ENCODE measurements at places on chromosomes 12 and 14.
A peak's percentile ranks its signal among the peaks of the same experiment; 100 is the strongest.

DNA sequence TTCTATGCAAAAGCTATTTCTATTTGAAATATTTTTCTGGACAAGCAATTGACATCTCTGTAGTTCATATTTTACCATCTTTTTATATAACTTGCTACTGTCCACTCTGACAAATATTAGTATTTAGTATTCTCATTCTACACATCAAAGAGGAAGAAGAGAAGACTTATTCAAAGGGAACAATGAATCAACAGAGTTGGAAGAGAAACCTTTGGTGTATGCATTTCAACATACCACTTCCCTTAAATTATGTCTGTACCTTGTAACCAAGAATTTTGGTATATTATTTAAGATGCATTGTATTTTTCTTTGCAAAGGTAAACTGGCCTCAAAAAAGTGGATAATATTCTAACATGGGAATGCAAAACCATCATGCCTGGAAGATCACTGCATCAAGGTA is 72.1 kb upstream of the DUSP6 start:
- DNase-seq, result no peak

DNA sequence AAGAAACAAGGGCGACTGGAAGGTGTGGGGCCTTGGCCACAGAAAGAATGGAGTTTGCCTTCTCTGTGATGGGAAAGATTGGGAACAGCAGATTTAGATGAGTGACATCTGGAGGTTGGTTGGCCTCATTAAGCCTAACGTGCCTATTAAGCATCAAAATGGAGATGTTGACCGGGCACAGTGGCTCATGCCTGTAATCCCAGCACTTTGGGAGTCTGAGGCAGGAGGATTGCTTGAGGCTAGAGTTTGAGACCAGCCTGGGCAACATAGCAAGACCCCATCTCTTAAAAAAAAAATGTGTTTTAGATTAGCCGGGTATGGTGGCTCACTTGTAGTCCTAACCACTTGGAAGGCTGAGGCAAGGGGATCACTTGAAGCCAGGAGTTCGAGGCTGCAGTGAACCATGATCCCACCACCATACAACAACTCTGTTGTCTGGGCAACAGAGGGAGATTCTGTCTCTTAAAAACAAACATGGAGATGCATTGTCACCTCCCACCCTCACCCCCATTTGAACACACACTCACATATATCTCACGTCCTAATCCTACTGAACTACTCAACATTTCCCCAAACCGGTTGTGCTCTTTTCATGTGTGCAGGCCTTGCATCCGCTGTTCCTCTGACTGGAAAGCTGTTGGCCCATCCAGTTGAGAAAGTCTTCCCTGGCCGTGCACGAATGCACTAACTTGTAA is 172.1 kb downstream of the ETV6 start:
- no peak for DNase-seq

DNA sequence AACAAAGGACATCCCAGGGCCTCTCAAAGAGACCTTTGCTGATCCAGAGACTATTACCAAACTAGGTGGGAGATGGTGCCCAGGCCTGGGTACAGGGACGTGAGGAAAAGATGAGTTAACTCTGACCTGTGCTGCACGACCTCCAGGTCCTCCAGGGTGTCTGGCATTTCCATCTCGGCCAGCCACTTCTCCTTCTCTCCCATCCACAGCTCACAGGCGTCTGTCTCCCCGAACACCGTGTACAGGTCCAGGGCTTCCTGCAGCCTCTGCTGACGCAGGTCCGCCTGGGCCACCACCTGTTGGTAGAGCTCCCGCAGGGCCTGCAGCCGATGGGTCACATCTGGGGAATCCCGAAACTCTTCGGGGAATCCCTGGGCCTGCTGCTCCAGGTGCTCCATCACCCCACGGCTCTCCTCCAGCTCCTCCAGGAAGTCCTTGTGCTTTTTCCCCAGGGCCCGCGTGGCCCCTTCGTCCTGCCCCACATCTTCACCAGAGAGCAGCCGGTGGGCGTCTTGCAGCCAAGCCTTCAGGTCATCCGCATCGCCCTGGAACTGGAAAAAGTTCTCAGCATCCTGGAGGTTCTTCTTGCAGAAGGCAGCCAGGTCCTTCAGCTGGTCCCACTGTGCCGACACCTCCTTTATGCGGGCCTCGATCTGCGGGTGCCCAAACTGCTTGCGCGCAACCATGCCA is 86.7 kb downstream of the SPTB start:
- no peak for DNase-seq

GRCh38 chr12:58202933-58203718 is 261.8 kb downstream of the ATP23 start:
- no peak for DNase-seq

DNA sequence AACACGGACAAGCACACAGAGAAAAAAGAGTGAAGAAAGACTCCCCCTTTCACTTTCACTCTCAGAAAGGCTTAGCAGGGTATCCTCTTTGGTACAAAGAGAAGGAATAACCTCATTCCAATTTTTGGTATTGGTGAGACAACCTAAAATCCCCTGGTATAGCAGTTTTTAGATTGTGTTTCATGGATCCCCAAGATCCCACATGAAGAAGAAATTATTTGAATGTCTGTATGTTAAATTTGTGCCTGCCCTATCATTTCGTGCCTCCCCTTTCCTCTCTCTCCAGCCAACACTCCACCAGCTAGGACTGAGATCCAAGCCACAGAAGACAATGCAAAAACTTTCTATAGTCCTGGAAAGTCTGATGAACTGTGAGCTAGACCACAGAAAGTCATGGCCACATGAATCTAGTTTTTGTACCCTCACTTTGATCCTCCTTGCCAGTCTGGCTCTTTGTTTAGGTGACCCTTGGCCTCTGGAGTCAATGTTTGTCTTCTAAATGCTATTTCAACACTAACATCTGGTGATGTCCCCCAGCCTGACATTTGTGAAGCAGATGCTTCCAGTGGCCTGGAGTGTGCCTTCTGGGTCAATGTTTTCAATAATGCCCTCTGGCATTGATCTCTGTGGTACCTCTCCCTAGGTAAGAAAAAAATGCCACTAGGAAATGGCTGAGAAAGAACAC is 181.9 kb upstream of the BMP4 start:
- DNase-seq, result no peak

- no peak for DNase-seq
Observed at GRCh38 chr12:124397807-124398577, 103.1 kb downstream of the RFLNA start.

DNA sequence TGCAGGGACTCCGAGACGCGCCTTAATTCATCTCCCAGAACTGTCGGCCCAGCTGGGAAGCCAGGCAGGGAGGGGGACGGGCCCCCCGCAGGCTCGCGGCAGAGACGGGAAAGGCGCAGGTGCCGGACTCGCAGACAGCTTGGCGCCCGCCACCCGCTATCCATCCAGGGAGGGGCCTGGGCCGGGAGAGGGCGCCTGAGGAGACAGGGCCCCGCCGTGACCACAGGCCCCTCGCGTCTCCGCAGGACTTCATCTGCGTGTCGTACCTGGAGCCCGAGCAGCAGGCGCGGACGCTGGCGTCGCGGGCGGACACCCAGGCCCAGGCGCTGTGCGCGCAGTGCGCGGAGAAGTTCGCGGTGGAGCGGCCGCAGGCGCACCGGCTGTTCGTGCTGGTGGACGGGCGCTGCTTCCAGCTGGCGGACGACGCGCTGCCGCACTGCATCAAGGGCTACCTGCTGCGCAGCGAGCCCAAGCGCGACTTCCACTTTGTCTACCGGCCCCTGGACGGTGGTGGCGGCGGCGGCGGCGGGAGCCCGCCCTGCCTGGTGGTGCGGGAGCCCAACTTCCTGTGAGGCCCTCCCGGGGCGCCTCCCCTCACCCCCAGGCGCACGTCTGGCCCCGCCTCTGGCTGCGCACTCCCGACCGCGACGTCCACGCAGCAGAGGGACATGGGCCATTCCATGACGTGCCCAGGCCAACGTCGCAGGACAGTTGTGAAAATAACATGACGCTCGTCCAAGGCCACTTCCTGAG is 60.6 kb downstream of the LGMN start:
- DNase-seq, result no peak

GRCh38 chr12:100899301-100899700 is 104.7 kb downstream of the ANO4 start:
- DNase-seq, result no peak

DNA sequence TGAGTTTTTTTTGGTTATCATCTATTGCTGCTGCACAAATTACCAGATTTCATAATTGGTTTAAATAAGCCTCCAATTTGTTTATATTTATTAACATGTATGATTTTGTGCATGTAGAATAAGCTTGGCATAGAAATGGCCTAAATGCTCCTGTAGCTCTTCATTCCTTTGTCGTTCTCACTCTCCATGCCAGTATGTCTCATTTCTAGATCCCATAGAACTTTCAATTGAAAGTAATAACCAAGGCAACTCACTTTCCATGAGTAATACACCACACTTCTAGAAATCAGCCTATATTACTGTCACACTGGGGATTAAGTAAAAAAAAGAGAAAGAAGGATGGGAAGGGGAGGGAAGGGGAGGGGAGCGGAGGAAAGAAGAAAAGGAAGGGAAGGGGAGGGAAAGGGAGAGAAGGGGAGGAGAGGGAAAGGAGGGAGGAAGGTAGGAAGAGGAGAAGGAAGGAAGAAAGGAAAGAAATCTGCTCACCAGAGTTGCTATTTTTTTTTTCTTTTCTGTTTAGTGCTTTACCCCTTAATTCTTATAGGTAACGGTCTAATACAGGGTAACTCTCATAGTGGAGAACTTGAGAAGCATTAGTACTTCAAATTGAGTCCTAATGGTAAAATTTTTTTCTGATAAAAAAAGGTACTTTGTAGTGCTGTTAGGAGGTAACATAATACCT is 45.6 kb downstream of the MDM2 start:
- DNase-seq, result no peak

GRCh38 chr14:78535041-78535440 is 364.9 kb downstream of the NRXN3 start:
- DNase-seq, result no peak

- DNase-seq, result peak; percentile 75
Observed at GRCh38 chr12:122886851-122887818, 8.8 kb downstream of the VPS37B start.

- DNase-seq, result no peak
Observed at GRCh38 chr14:91521061-91521640, 11.0 kb upstream of the PPP4R3A start.

- DNase-seq, result no peak
Observed at GRCh38 chr14:76597387-76597786, 163.9 kb upstream of the VASH1 start.

DNA sequence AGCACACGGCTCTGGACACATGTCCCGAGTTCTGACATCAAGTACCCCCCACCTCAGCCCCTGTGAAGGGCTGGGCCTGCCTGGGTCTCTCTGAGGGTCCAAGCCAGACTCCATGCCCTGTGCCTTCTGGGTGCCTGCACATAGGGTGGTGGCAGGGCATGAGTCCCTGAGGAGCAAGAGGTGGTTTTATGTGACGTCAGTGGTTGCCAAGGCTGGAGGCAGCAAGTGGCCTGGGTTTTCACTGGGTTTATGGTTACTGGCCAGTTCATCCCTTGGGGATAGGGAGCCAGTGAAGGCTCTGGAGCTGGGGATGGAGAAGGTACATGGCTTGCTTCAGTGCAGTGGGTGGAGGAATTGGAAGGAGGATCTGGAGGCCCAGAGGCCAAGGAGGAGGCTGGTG is 51.1 kb upstream of the EML1 start:
- no peak for DNase-seq

DNA sequence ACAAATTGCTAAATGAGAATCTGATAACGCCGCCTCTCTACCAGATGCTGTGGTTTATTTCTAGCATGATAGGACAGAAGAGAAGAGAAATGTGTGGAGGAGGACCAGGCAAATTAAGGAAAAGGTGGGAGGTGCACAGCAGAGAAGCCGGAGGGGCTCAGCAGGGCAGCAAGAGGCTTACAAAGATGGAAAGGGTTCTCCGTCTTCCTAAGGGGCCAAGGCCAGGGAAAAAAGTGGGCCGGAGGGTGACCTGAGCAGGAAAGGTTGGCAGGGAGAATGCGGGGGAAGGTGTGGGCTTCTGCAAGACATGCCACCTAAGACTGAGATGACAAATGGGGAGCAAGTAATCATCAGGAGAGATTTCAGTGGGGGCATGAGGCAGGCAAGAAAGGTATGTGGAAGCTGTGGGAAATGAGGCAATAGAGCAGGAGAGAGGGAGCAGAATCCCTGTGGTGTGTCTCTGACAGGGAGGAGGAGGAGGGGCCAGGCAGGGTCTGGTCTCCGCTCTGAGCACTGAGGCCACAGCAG is 18.7 kb downstream of the MANSC1 start:
- DNase-seq, result no peak

DNA sequence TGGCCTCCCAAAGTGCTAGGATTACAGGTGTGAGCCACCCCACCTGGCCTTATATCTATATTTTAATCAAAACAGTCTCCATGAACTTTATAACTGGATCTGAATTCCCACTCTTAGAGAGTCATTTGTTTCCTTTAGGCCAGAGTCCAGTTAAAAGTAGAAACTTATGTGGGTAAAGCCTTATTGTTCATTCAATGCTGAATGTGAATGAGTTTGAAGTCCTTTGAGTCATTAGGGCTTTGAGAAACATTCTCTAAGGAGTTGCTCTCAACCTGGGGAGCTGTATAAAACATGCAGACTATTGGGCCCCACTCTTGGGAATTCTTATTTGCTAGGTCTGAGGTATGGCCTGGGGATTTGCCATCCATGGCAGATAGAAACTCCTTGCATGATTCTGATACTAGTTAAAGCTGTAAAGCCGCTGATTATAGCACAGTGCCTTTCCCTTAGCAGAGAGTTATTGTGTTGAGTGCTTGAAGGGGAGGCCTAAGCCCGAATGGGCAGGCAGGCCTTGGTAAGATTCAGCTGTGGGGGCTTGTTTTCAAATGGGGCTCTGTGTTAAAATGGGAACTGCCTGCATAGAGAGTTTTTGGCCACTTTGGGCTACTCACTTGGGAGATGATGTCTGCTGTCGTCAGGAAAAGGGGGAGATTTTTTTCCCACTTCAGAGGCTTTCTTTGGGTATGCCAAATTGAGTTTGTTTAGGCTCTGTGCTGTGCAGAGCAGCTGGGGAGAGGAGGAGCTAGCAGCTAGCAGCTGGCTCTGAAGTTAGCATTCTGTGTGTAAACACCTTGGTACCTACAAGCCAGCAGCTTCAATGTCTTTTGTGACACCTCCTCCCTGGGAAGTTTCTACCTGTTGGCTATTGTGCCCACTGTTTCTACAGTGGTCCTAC is 117.5 kb downstream of the DACT1 start:
- no peak for DNase-seq

DNA sequence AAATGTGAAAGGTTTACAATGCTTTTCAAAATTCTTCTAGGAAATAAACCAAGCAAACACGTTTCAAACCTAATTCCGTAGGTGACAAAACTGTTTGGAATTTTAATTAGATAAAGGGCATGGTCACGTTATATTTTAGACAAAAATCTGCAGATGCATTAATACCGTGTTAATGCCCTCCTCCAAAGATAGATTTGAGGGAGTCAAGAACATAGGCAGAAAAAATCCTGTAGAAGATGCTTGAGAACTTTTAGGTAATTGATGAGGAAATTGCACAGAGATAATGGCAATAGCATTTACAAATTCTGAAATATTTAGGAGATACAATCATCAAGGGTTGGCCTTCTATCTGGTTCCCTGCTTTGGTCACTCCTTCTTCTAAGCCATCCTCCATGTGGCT is 212.6 kb downstream of the TMTC3 start:
- no peak for DNase-seq
